Activated CD4-positive, alpha-beta T cell treated with anti-CD3 and anti-CD28 coated beads, Interleukin-2, amount 50 U/mL, for 1 hour (primary cell): ENCODE measurements at places on chromosomes 1 and 21.
A peak's percentile ranks its signal among the peaks of the same experiment; 100 is the strongest.

GRCh38 chr1:118898712-118899111 lies 89.4 kb downstream of the TBX15 start:
- no peak for DNase-seq

DNA sequence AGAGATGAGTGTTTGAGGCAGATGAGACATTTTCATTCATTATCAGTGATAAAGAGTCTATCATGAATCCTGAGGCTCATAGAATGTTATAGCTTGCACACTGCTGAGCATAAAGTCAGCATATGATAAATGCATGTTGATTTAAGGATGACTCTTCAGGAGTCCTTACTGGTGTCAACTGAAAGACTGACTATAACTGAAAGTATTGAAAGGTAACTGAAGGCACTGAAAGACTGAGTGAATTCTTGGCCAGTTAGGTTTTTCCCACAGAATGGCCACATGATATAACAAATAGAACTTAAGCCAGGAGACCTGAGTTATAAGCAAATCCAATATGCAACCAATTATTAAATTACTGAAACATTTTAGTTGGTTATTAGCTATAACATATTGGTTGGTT lies 69.0 kb upstream of the HSD17B7 start:
- DNase-seq = no peak

GRCh38 chr1:50622259-50622658 lies 199.0 kb upstream of the DMRTA2 start:
- DNase-seq = no peak

- no peak for DNase-seq
These were observed 88.6 kb upstream of the GNG12 start for GRCh38 chr1:67921725-67922489.

DNA sequence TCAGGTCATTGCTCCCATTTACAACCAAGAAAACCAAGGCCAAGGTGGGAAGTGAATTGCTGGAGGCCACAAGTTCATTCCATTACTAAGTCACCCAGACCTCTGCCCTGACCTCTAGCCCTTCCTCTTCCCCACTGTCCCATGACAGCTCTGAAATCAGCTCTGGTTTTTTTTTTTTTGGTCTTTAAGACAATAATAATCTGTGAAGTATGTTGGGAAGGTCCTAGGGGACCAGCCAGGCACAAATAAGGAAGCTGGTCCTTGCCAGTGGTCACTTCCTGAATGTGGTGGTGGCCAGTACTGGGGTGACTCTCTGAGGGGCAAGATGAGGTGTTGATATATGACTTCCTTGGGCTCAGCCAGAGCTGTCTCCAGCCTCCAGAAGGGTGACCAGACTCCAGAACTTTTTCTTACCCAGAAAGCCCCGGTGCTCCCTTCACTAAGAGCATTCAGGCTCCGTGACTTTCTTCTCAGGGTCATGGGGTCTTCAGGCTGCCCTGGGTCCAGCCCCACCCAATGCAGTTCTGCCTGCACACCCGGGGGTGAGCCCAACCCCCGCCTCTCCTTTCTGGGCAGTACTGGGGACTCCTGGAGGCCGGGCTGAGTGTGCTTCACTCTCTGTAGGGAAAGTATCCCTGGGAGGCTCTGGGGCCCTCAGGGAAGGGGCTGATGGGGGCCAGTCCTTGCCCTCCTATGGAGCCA lies 159.6 kb downstream of the PTPRU start:
- no peak for DNase-seq

GRCh38 chr1:240149484-240150094 lies 57.9 kb downstream of the FMN2 start:
- no peak for DNase-seq

- DNase-seq = peak; percentile 67
These were observed 4.2 kb upstream of the IL19 start for GRCh38 chr1:206766251-206766856.

DNA sequence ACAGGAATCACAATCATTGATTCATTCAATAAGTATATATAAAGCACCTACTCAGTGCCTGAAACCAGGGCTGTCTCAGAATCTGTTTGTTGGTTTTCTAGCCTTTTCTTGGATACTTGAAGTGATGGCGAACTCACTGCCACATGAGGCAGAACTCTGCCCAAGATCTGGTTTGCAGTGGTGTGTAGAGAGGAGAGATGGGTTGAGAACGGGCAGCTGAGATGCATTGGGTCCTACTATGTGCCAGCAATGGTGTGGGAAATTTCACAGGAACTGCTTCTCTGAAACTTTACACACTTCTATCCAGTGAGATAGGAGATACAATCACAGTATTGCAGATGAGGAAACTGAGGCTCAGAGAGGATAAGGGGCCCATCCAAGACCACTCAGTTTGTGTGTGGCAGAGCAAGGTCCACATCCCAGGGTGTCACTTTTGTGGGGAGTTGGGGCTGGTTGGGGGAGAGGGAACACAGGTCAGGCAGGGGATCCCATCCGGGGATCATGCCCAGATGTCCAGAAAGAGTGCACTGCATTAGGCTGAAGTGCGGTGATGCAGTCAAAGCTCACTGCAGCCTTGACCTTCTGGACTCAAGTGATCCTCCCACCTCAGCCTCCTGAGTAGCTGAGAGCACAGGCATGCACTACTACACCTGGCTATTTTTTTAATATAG lies 83.7 kb upstream of the IFFO2 start:
- no peak for DNase-seq

DNA sequence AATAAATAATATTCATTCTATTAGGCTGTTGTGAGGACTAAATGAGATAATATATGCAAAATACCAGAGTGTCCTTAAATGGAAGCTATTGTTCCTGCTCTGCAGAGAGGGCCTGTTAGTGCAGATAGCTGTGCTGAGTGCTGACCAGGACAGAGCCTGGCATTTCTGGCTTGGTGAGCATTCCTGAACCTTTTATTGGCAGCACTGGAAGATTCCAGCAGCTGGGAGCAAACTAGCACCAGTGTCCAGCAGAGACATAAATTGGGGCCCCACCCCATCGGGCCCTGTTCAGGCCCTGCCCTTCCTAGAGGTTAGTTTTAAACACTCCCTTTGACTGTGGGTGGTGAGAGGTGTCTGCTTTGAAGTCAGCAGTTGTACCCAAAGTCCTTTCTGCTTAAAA lies 85.9 kb upstream of the GADD45A start:
- no peak for DNase-seq

- DNase-seq = no peak
These were observed 12.9 kb upstream of the FNBP1L start for GRCh38 chr1:93434987-93435386.

DNA sequence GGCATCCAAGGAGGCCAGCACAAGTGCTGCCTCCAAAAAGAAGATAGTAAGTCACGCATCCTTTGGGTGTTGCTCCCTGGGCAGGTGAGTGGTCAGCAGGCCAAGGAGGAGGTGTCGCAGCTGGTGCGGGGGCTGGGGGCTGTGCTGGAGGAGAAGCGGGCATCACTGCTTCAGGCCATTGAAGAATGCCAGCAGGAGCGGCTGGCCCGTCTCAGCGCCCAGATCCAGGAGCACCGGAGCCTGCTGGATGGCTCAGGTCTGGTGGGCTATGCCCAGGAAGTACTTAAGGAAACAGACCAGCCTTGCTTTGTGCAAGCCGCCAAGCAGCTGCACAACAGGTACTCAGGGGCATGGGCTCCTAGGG lies 4.3 kb downstream of the TRIM46 start:
- no peak for DNase-seq

DNA sequence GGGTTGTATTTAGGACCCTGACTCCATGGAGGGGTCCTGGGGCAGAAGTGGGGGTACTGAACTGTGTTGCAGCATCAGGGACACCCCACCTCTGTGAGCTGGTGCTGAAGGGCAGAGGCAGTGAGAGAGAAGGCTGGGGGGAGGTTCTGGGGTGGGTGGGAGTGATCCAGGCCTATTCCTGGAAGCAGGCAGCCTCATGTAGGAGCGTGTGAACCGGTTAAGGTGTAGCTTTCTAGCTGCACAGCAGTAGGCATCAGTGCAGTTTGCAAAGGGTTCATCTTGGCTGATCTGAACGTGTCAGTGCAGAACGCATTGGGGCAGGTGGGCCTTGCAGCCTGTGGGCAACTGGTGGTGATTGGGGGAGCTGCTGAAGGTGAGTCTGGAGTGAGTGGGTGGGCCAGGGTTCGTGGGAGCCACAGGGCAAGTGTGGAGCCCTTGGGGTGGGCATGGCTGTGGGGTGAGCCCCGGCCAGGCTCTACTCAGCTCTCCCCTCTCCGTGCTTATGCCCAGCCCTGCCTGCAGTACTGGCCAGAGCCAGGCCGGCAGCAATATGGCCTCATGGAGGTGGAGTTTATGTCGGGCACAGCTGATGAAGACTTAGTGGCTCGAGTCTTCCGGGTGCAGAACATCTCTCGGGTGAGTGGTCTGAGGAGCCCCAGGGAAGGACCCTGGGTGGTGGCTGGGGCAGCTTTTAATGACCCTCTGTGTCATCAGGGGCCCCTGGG lies 86.7 kb downstream of the PTPRU start:
- DNase-seq = no peak

- no peak for DNase-seq
These were observed 102.2 kb upstream of the GADD45A start for GRCh38 chr1:67582625-67583461.

DNA sequence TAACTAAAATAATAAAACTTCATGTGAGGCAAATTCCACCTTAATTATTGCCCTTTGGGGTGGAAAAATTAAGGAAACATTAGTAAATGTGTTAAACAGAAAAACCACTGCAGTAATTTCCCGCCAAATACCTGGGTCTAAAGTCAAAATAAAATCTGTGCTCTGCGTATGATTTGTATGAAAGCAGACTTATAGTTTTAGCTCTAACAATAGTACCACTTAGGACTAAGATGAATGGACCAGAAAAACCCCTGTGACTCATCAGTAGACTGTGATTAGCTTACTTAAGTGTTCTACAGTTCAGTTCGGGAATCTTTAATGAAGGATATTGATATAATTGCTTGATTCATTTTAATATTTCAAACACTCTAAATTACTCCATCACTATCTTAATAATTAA lies 23.3 kb upstream of the C1orf105 start:
- no peak for DNase-seq

DNA sequence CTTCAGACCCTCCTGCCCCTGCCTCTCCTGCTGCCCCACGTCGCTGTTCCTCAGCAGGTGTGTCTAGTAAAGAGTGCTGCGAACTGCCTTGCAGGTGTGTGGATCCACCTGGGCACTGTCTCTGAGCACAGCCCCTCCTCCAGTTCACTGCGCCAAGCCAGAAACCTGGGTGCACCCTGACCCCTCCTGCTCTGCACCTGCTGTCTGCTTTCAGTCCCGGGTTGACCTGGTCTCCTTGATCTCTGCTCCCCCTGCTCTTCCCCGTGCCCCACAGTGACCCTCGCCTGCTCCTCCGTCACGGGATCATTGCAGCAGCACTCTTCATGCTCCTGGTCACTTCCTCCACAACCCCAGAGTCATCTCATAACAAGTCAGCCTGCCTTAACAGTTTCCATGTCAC lies 6.5 kb downstream of the A3GALT2 start:
- DNase-seq = no peak

- no peak for DNase-seq
These were observed 228.5 kb downstream of the CACNA1E start for GRCh38 chr1:181711820-181712219.
